CD4-positive, alpha-beta T cell (primary cell): ENCODE measurements at places on chromosomes 5 and 9.

- DNase-seq = peak; percentile 75
These were observed 23.4 kb downstream of the HNRNPK start for GRCh38 chr9:83956436-83957247.

- no peak for DNase-seq
These were observed 796.4 kb upstream of the ACO1 start for GRCh38 chr9:31588006-31588405.

DNA sequence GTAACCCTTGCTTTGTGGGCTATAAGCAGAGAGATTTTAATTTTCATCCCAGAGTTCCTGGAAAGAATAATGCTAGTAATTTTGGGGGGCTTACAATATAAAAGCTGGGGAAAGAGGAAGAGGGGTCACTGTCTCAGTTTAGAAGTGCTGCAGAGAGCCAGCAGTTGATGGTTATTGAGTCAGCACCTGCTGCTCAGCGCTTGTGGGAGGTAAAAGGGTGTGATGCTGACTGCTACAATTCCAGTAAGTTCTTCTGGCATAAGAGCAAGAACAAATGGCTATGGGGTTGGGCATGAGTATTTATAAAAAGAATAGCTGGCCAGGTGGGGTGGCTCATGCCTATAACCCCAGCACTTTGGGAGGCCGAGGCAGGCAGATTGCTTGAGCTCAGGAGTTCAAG is 88.5 kb downstream of the MAST4 start:
- no peak for DNase-seq

DNA sequence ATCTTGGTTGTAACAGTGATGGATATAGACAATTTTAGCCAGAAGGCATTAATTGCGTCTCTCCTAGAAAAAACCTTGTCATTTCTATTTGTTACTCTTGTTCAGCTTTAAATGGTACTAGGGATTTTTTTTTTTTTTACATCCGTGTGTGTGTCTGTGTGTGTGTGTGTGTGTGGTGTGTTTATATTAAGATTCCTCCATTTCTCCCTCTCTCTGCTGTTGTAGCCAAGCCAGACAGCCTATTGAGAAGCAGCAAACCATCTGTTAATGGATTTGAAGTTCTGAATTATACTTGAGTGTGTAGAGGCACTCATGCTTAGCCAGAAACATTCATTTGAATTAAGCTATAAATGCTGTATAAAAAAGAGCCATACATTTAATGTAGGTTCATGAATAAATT is 72.3 kb downstream of the SLF1 start:
- DNase-seq = no peak

- DNase-seq = no peak
These were observed 373.0 kb upstream of the MEF2C start for GRCh38 chr5:89255845-89256463.

GRCh38 chr5:72817076-72817481 is 618 bp downstream of the TNPO1 start:
- peak; percentile 18 for DNase-seq

DNA sequence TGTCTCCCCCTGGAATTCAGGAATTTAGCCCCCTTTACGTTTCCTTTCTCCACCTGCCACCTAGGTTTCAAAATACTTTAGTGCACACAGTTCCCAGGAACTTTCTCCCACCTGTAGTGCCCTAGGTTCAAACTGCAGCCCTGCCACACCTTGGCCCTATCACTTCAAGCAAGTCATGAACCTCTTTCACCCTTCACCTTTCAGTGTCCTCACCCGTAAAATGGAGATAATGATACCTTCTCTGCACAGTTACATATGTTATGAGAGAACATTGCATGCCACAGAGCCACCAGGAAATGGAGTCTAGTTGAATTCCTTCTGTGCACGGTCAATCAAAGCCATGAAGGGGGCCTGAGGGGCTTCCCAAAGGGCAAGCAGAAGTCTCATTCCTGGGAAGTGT is 9.8 kb upstream of the EEIG1 start:
- DNase-seq = no peak

GRCh38 chr9:77726289-77726688 is 78.2 kb upstream of the GNA14 start:
- no peak for DNase-seq

- no peak for DNase-seq
These were observed 14.1 kb downstream of the FGF1 start for GRCh38 chr5:142671801-142672200.

GRCh38 chr5:36177715-36178523 is 26.0 kb downstream of the SKP2 start:
- no peak for DNase-seq

DNA sequence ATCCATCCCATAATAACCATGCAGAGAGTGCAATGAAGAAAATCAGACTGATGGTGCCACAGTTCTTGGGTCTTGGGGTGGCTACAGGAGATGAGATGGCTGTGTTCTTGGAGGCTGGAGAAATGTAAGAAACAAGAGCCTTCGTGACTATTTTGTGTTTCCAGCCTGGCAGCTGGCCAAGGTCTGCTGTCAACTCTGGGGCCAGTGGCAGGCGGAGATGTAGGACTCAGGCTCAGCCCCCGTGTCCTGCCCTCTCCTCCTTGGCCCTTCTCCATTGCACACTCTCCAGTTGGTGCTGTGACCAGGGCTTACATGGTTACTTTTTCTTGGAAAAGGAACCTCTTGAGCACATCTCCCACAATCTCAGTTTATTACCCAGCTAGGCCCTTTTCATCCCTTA is 235.4 kb downstream of the DMRT2 start:
- DNase-seq = no peak

DNA sequence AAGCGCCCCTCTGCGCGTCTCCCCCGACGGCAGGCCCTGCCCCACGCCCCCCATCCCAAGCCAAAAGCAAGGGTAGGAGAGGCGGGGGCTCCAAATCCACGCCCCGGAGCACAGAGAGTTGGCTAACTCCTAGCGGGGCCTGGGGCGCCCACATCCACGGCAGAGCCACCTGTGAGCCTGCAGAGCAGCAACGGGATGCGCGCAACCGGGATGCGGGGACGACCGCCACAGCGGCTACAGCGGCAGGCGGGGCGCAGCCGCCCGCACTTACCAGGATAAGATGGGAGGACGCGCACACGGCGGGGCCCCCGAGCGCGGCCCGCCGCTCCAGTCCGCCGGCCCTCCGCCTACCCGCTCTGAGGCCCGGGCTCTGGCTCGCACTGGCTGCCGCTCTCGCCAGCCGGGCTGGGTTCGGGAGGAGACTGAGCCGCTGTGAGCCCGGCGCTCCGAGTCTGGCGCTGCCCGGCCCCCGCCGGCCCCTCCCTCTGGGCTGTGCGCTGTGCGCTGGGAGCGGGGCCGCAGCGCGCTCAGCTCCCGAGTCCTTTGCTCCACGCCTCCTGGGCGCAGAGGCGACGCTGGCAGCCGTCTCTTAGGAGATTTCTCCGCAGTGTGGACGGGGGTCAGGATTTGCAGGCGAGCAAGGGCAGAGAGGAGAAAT is at the start of gene SLC24A2:
SLC24A2 (minus strand) TSS at position 424 of the 658 bp plus-strand sequence.
- no peak for DNase-seq

DNA sequence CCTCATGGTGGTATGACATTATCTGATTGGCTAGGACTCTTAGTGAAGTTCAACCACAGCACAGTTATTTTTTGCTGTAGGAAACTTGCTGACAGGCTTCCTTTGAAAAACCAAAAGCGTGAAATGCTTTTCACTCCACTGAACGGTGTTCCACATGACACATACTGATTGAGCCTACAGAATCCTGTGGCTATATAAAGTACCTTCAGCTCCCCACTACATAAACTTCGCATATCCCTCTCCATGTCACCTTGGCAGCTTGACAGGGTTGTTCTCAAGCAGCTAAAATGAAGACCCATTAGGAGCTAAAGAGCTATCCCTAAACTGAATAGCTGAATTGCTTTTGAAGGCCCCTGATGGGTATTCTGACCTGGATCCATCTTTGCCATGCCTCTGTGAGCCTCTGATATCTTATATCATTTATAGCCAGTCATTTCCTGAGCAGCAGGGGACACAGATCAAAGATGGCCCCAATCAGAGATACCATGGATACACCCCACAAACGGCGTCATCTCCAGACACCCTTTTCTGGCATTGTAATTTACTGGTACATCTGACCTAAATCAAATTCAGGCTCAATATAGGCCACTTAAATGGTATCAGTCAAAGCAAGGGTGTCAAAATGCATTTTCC is 91.5 kb downstream of the APBA1 start:
- DNase-seq = no peak

DNA sequence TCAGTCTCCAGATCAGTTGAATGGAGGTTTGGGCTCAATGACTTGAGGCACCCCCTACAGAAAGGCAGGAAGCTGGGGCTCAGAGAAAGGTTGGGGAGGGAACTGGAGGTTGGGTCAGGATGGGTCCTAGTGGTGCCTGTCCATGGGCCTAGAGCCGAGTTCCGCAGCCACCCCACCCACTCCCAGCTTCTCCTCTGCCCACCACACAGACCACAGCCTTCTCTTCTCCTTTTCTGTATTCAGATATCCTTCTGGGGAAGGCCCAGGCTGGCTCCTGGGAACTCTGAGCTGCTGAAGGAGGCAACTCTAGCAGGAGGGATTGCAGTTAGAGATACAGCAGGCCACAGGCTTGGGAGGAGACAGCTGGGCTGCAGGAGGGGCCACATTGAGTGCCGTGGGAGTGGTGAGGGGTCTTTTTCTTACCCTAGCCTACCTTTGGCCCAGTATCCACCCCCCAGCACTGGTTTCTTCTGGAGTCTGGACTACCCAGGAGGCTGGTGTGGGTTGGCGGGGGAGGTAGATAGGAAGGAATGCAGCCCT is 15.4 kb upstream of the PTGS1 start:
- no peak for DNase-seq

DNA sequence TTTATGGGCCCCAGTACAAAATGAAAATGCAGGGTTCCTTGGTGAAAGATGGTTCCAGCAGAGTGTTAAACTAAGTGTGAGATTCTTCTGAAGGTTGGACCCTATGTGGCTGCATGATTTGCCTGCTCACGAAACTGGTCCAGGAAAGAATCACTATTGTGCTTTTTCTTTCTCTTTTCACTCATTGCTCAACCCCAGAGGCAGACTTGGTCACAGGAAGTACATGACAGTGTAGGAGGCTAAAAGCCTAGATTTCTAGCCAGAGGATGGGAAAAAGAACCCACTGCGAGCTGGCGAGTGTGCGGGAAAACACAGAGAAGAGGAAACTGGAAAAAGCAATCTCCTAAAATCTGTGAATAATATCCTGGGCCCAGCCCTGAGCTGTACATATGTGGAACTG is 18.6 kb downstream of the SLC36A2 start:
- DNase-seq = no peak

GRCh38 chr5:127536687-127537086 is 19.2 kb downstream of the PRRC1 start:
- no peak for DNase-seq

- no peak for DNase-seq
These were observed 70.8 kb downstream of the PLAC8L1 start for GRCh38 chr5:146034605-146035004.

GRCh38 chr9:83125671-83126070 is 62.7 kb upstream of the RASEF start:
- DNase-seq = no peak

- no peak for DNase-seq
These were observed 123.5 kb downstream of the SCAMP1 start for GRCh38 chr5:78483809-78484521.

GRCh38 chr5:63837437-63837836 is 124.8 kb downstream of the HTR1A start:
- DNase-seq = no peak

DNA sequence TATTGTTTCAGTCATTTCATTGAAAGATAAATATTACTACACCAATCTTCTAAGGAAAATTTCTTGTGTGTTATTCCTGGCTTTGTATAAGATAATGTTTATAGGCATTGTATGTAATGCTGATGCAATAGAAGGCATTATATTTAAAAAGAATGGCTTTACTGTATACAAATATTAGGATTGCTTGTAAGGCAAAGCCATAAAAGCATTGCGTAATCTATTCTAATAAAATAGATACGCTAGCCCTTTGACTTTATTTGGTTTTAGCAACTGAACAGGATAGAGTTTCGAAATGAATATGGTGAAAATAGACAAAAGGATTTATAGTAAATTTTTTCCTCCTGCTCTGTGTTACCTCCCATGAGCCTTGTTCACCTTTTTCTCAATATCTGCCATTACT is 5.5 kb upstream of the LYSMD3 start:
- no peak for DNase-seq

GRCh38 chr5:33934176-33934575 is 2.0 kb upstream of the RXFP3 start:
- DNase-seq = no peak

- DNase-seq = no peak
These were observed 369.5 kb downstream of the PRELID2 start for GRCh38 chr5:145465474-145466263.

DNA sequence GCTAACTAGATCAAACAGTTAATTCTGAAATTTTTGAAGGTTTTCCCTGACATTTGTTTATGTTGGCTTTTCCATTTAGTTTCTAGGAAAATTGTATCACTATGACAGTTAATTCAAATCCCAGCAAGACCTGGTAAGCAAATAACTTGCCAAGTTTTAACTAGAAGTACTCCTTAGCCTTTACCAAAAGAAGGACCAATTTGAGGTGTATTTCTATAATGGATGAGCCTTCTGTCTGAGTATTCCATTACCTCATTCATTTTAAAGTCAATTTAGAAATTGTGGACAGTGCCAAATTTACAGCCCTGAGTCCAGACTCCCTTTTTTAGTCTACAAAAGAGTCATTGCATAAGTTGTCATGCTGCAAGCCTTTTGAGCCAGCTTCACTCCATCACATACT is 687.6 kb downstream of the CETN3 start:
- no peak for DNase-seq

DNA sequence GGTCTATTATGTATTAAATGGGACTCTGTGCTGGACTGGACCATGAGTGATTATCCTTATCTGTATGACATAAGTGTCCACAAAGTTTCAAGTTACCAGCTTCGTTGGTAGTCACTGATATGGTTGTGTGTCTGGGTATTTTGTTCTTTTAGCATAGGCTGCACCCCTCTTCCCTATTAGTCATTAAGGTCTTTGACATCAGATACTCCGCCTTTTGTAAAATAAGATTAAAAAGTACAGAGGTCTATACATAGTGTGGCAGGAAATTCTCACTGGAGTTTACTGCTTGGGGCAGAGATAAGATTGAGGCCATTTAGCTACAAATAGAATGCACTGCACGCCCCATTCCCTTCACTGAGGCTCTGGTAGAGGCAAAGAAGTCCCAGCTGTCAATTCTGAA is 99.4 kb downstream of the TMEM215 start:
- no peak for DNase-seq

DNA sequence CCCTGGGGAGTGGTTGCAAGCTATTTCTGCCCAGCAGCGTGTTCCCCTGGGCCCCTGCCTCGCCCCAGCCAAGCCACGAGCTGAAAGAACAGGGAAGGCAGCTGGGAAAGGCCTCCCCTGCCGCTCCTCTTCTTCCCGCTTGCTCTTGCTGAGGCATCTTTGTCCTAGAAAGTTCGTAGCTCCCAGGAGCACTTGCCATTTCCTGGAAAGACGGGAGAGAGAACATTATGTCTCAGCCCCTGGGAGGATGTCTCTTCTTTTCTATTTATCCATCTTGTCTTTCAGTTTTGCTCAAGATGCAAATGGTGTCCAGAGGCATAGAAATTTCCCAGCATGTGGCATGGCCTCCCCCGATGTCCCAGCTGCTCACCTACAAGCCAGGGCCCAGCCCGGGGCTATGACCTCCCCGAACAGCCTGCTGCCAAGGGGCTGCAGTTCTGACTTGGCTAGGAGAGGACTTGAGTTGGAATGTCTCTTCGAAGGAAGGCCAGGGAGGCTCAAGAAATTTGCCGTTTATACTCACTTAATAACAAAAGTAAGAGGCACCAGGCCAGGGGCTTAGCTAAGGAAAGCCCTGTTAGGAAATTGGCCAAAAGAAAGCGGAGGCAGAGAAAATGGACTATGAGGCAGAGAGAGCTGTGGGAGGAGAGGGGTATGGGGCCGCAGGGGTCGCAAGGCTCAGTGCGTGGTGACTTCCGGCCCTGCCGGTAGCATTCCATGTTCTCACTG is 87.3 kb downstream of the LIFR start:
- DNase-seq = no peak

- DNase-seq = no peak
These were observed 68.5 kb upstream of the MYO10 start for GRCh38 chr5:17004441-17005106.
